Activated CD8-positive, alpha-beta T cell treated with anti-CD3 and anti-CD28 coated beads for 36 hours (primary cell): ENCODE measurements at places on chromosomes 16 and 17. TPM values are rescaled to one million over a fixed set of nuclear protein-coding genes. Genes with fewer than 3 reads are reported as not detected.

ASGR2 gene
- total RNA-seq: not detected

GRN gene
- 34.8 TPM for total RNA-seq

TOX3 gene
- not detected for total RNA-seq

SMIM36 gene
- not detected for total RNA-seq

HOXB5 gene
- total RNA-seq: not detected

SLFN13 gene
- total RNA-seq: 39.9 TPM

- no peak for DNase-seq
Measured at GRCh38 chr16:70490261-70490660, 33.1 kb downstream of the COG4 start.

DNA sequence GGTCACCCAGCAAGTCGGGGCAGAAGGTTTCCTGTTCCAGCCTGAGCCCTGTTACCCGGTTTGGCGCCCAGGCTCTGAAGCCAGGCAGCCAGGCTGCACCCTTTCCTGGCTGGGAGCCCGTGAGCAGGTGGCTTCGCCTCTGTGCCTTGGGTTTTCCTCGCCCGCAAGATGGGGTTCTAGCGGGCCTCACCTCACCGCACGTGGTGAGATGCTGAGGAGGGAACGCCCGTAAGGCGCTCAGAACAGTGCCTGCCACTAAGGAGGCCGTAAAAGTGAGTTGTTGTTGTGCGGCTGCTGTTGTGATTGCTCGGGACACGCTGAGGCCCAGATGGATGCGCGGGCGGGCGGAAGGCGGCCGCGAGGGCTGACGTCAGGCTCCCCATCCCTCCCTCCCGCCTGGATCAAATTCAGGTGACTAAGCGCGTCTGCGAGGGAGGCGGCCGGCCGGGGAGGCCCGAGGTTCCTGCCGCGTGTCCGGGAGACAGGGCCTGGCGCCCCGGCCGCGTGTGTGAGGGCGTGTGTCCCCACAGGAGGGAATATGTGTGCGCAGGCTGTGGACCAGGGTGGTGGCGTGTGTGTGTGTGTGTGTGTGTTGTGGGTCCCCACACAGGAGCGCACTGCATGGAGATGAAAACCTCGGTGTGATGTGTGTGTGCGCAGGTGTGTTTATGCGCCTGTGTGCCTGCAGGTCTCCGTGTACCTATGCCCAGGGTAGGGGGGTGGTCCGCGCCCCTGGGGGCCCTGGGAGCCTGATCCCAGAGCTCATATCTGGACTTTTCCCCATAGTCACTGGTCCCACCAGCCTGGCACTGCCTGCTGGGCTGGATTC, 4.3 kb downstream of the CAMKK1 start:
- DNase-seq: no peak

GRCh38 chr16:591231-591630, 1.4 kb downstream of the RAB40C start:
- DNase-seq: no peak

DNA sequence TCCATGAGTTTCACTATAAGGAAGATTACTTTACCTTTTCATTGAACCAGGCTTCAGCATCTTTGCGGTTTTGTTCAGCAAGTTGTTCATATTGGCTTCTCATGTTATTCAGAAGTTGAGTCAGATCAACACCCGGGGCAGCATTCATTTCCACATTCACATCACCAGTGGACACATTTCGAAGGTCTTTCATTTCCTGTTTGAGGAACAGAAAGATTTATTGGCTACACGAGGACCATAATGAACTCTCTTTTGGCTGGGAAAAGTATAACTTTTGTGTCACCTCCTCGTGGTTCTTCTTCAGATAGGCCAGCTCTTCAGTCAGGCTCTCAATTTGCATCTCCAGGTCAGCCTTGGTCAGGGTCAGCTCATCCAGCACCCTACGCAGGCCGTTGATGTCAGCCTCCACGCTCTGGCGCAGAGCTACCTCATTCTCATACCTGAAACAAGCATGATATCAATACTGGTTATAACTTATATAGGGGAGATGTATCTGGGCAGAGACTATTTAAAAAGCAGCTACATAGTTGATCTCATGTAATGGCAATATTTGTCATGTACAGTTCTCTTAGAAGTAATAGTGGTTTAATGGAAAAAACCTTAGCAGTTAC, 2.1 kb downstream of the KRT10 start:
- DNase-seq: peak; percentile 15

DNA sequence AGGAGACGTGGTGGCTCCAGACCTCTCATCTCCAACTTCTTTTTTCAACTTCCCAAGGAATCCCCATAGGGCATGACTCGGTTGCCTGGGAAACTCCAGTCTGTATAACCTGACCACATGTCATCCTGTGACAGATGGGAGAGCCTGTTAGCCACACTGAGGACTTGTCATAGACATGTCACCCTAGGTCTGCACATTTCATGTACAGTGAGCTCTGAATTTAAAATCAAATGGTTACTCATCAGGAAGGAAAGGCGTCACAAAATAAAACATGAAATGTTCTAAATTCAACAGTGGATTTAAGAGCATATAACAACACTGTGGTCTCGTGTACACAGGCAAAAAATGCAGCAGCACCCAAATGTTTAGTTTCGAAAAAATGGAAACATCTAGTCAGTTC, 22.2 kb upstream of the ADAMTS18 start:
- no peak for DNase-seq

GRCh38 chr17:49959183-49959935, 9.6 kb upstream of the DLX4 start:
- no peak for DNase-seq

GRCh38 chr16:152141-153128, at the start of gene HBZ:
Gene HBZ, plus strand, starts transcription at chr16:152644. Its CDS starts 266 bp downstream, at chr16:152910.
- DNase-seq: no peak

GRCh38 chr16:62967163-62967562, 930.9 kb upstream of the CDH8 start:
- DNase-seq: no peak

- DNase-seq: no peak
Measured at GRCh38 chr17:41529491-41529915, 1.4 kb upstream of the KRT19 start.
